ENCODE measurements at places on chromosomes 1 and 21. TPM values are rescaled to one million over a fixed set of nuclear protein-coding genes. Genes with fewer than 3 reads are reported as not detected.

NPPB gene
- polyA plus RNA-seq: not detected

SYT6 gene
- 1.8 TPM for polyA plus RNA-seq

THEM5 gene
- polyA plus RNA-seq: 0.48 TPM

BRDT gene
- polyA plus RNA-seq: not detected

KCNN3 gene
- polyA plus RNA-seq: 12.8 TPM

SLAMF7 gene
- polyA plus RNA-seq: 0.62 TPM

EPHA10 gene
- 0.05 TPM for polyA plus RNA-seq

WNT9A gene
- polyA plus RNA-seq: 15.2 TPM

YBX1 gene
- polyA plus RNA-seq: 999 TPM

NR5A2 gene
- 2.3 TPM for polyA plus RNA-seq

KDF1 gene
- not detected for polyA plus RNA-seq

ARHGEF11 gene
- 23.4 TPM for polyA plus RNA-seq

FMO4 gene
- 2.6 TPM for polyA plus RNA-seq

PDPN gene
- 16.8 TPM for polyA plus RNA-seq

SPEN gene
- not detected for polyA plus RNA-seq

PRAMEF1 gene
- not detected for polyA plus RNA-seq

TRIM63 gene
- 13.4 TPM for polyA plus RNA-seq

FAM163A gene
- 0.22 TPM for polyA plus RNA-seq

POU3F1 gene
- polyA plus RNA-seq: 0.56 TPM

AUNIP gene
- not detected for polyA plus RNA-seq

KMO gene
- 0.25 TPM for polyA plus RNA-seq

NTMT2 gene
- 0.93 TPM for polyA plus RNA-seq

LIPI gene
- not detected for polyA plus RNA-seq

UBL4B gene
- not detected for polyA plus RNA-seq

CXADR gene
- 0.88 TPM for polyA plus RNA-seq

HRNR gene
- not detected for polyA plus RNA-seq

DMRTA2 gene
- polyA plus RNA-seq: not detected

Measured in muscle of arm (tissue), 14 donors.